ENCODE measurements at places on chromosomes 2 and 18.

- DNase-seq: no peak
Measured at GRCh38 chr2:223529696-223530095, 72.5 kb downstream of the SCG2 start.

DNA sequence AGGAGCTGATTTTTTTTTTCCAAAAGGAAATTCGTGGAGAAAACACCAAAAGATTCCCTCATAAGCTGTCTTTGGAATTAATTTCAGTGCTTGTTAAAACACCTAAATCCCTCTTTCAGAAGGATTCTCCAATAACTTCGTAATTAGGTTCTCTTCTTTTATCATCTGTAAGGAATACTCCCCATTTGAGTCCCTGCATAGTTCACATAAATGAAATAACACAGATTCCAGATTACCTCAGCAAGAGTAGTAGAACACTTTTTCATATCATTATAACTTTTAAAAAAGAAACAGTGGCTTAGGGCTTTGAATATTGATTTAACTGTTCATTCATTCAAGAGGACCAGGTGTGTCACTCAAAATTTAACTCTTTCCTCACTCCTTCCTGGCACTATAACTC is 55.5 kb downstream of the ARHGAP28 start:
- no peak for DNase-seq

- DNase-seq: no peak
Measured at GRCh38 chr2:171893196-171893823, 734 bp downstream of the SLC25A12 start.

GRCh38 chr2:15448250-15448839 is 112.8 kb downstream of the NBAS start:
- no peak for DNase-seq

DNA sequence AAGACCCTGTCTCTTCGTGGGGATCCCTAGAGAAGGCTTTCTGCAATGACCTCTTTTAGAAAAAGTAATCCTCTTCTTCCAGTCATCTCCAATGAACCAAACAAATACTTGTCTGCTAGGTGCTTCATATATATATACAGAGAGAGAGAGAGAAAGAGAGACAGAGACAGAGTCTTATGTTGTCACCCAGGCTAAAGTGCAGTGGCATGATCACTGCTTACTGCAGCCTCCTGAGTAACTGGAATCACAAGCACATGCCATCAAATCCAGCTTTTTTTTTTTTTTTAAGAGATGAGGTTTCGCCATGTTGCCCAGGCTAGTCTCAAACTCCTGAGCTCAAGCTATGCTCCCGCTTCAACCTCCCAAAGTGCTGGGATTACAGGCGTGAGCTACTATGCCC is 18.6 kb upstream of the PKDCC start:
- DNase-seq: no peak

DNA sequence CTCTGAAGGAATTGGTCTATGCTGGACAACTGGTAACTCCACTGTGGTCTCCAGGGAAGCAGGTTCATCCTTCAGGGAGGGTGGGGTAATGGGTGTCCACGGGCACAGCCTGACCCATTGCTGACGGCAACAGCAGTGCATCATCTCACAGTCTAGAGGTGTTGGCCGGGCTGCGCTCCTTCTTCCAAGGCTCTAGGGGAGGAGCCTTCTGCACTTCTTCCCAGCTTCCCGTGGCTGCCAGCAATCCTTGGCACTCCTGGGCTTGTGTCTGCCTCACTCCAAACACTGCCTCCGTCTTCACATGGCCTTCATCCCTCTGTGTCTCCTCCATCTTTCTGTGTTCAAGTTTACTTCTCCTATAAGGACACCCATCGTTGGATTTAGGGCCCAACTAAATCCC is 166.2 kb downstream of the CTIF start:
- no peak for DNase-seq

GRCh38 chr2:10414591-10414990 is 33.5 kb downstream of the ODC1 start:
- DNase-seq: no peak

DNA sequence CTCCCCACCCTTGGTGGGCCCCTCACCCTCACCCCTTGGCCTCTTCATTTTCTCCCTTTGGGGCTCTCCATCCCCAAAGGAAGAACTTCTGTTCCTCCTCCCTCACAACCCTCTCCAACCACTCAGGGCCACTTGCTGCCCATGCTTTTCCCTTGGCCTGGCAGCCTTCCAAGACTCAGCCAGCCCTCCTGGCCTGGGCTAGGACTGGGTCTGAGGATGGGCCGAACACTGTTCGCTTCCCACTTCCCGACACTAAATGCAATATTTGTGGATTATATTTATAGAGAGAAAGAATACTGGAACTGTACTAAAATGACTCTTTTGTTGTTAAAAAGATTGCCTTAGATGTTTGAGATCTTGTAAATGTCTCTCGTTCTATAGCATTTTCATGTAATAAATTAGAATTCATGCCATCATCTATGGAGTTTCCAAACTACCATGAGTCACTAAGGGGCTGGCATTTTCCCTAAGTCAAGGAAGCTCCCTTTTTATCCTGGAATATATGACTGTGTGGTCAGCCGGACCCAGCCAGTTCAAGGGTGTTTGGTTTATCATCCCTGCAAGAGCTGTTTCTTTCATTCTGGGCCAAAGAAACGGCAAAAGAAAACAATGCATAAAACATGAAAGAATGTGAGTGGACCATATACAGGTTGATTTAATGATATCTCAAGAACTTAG is 3.8 kb downstream of the CXCR2 start:
- no peak for DNase-seq

GRCh38 chr2:6159606-6160005 is 467.4 kb downstream of the SOX11 start:
- DNase-seq: no peak

DNA sequence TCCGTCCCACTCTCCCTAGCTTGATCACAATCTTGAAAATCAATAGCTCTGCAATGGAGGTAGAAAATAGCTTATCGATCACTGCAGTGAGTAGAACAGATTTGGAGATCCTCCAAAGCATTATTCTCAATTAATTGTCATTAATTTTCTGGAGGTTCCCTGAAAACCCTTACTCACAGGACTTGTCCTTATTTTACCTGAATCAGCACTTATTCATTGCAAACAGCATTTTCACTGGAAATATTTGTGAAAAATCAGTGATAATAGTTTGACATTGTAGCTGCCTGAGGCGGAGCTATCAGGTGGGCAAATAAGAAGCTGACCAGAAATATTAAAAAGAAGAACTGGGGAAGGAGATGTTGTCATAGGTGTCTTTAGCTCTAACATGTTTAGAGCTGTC is 294.6 kb upstream of the ZSWIM2 start:
- DNase-seq: no peak

DNA sequence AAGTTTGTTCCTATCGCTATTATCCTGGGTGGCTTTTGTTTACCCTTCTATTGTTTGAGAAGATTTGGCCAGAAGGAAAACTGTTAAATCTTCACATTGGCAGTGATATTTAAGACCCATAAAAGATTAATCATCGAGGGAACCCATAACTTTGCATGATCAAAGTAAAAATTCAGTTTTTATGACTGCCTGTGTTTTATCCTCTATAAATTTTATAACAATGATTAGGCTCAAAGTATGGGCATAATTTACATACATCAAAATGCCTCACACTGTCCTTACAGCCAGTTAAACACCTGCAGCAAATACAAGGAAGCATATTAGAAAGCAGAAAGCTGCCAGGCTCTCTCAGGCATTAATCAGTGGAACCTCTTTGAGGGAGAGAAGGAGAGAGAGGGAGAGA is 289.1 kb downstream of the ICOS start:
- DNase-seq: no peak

DNA sequence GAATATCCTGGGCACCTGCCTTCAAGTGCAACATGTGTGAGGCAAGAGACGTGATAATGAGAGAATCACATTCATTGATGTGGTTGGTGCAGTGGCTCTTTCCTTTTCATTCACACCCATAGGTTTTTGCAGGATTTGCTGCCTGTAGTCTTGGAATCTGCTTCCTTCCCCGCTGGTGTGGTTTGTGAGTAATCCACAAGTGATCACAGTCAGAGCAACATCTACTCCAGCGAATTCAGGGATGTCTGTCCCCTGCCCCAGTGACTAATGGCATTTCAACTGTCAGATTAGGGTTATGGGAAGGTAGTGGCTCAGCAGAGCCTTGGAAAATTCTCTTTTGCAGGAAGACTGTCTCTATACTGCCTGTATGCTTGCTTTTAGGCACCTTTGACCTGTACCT is 225.5 kb upstream of the RBMS1 start:
- no peak for DNase-seq

GRCh38 chr18:29874519-29875098 is 1167.9 kb downstream of the DSC3 start:
- DNase-seq: no peak

- no peak for DNase-seq
Measured at GRCh38 chr2:145931781-145932395, 1412.0 kb upstream of the ZEB2 start.

DNA sequence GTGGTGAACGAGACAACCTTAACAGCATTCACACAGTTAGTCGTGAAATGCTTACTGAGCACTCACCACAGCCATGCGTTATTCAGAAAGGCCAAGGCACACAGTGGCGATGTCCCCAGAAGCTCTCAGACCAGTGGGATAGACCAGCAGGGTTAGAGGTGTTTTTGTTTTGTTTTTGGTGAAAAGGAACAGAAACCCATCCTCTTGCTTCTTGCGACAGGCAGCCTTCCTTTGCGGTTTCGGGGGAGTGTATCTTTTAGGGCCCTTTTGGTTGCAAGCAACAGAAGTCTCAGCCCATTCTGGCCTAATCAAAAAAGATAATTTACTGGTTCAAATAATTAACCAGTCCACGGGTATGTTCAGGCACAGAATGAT is 4.7 kb downstream of the GNLY start:
- DNase-seq: no peak

GRCh38 chr2:10617241-10617640 is 72.5 kb downstream of the NOL10 start:
- DNase-seq: no peak

DNA sequence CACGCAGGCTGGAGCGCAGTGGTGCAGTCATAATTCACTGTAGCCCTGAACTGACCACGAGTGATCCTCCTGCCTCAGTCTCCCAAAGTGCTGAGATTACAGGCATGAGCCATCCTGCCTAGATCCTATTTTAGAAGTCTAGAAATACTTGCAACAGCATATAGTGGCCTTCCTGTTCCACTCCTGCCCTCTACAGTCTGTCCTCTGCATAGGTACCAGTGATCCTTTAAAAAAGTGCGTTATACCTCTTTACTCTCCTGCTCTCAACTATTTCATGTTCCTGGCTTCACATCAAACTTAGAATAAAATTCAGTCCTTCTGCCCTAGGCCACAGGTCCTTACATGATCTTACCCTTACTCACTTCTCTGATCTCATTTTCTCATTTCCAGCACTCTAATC is 6.0 kb downstream of the COMMD1 start:
- no peak for DNase-seq

DNA sequence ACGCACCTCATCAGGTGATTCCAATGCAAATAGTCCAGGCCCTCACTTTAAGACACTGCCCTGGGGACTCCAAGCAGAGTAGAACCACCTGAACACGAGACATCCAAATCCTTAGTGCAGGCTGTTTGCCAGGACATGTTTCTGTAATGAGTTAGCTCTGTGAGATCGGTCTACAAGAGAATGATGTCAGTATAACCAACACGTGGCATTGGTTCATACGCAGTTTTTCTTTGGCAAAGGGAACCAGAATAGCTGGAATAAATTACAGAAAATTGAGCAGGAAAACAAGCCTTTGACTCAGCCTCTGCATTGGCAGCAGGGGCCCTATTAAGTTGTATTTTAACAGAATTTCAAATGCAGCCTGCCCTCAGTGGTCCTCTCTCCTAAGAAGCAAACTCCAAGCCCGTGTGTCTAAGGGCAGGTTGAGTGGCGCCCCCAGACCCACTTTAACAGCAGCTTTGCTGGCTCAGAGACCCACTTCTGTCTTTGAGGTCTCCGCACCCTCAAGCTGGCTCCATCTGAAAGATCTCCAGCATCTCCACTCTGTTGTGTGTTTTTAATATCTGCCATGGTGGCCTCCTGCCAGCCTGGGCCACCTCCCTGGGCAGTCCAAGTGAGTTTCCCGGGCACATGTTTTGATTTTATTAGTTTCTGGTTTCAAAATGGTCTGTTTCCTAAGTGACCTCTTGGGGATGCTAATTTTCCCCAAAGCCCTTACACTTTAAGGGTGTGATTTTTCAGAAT is 61.3 kb downstream of the ALPK2 start:
- no peak for DNase-seq

DNA sequence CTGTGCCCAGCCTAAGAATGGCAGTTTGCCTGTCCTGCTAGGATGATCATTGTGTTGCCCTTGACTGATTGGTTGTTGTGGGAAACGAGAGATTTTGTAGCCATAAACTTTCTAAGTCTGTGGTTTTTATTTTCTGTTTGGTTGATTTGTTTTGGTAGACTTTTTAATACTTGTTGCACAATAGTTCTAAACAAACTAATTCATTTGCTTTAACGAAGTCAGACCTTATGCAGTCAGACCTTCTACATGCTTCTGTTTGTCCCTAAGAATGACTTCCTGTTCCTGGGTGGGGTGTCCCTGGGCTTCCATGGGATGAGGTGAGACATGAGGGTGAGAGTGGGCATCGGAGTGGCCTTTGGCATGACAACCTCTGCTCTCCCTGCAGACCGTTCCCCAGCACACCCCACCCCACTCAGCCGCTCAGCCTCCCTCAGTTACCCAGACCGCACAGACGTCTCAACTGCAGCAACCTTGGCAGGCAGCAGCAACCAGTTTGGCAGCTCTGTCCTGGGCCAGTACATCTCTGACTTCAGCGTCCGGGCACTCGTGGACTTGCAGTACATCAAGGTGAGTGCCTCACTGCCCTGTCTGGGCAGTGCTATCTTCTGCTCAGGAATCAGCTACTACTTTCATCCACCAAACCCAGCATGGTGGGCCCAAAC is 7.8 kb upstream of the CNNM3 start:
- no peak for DNase-seq

- DNase-seq: no peak
Measured at GRCh38 chr18:64037812-64038414, 68.0 kb downstream of the SERPINB8 start.

GRCh38 chr18:80189531-80189865 is 57.8 kb downstream of the PARD6G start:
- no peak for DNase-seq

- no peak for DNase-seq
Measured at GRCh38 chr2:43824951-43825493, 13.6 kb downstream of the ABCG5 start.

DNA sequence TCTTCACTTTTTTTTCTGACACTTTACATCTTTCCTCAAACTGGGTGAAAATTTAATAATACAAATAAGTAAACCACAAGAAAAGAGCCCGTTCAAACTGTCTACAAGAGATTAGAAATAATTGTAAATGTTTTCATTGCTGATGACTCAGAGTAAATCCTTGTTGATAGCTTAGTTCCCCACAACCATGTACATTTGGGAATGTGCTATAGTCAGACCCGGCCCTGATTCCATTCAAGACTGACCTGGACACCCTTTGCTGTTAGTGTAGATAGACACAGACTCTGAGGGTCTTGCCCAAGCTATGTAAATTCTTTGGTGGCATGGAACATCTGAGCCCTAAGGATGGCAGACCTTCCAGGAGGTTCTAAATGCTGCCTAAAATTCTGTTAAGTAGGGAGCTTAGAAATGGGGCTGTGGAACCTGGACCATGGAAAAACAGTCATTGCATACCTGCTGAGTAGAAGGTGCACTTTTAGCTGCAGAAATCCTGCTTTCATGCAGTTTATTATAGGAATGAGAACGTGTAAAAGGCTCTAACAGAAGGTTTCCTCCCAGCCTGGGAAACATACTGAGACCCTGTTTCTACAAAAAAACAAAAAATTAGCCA is 3.7 kb downstream of the MALT1 start:
- no peak for DNase-seq

GRCh38 chr2:75870651-75871137 is 160.0 kb upstream of the GCFC2 start:
- DNase-seq: no peak

Measured in activated T-cell treated with anti-CD3 and anti-CD28 coated beads, Interleukin-2, amount 50 U/mL, for 4 hours (primary cell).